ENCODE measurements at places on chromosomes 12 and 14.
A peak's percentile ranks its signal among the peaks of the same experiment; 100 is the strongest.

- H3K4me3 ChIP-seq = no peak overlapping the region
- H3K27ac ChIP-seq = no peak overlapping the region
- H3K4me1 ChIP-seq = no peaks in the 10 kb centered on the region
- no peaks in the 10 kb centered on the region for H3K36me3 ChIP-seq
These were observed 122.8 kb upstream of the PDE3A start for GRCh38 chr12:20245491-20245890.

- no peak for DNase-seq
- H3K27ac ChIP-seq = no peak overlapping the region
- H3K27me3 ChIP-seq = no peaks in the 10 kb centered on the region
- H3K4me3 ChIP-seq = no peak overlapping the region
These were observed 56.5 kb downstream of the KDM2B start for GRCh38 chr12:121524196-121524916.

DNA sequence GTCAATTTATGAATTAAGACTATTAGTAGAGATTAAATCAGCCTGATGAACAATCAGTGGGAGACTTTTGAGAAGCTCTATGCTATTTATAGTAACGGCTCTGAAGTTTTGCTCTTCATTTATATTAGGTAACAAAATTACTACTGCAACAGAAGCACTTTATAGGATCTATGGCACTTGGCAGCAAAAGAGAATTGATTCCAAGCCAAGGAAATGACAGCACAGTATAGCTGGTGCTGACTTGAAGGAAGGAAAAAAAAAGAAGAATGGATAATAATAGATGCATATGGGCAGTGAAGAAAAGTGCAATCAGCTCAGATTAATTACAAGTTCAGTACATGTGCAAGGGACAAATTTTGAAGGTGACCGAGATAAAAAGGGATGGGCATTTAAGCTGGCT lies 228.2 kb upstream of the PPFIA2 start:
- no peak overlapping the region for H3K4me3 ChIP-seq
- no peak for DNase-seq
- no peaks in the 10 kb centered on the region for H3K36me3 ChIP-seq
- no peak overlapping the region for H3K27ac ChIP-seq
- H3K27me3 ChIP-seq = no peaks in the 10 kb centered on the region
- no peaks in the 10 kb centered on the region for H3K4me1 ChIP-seq

DNA sequence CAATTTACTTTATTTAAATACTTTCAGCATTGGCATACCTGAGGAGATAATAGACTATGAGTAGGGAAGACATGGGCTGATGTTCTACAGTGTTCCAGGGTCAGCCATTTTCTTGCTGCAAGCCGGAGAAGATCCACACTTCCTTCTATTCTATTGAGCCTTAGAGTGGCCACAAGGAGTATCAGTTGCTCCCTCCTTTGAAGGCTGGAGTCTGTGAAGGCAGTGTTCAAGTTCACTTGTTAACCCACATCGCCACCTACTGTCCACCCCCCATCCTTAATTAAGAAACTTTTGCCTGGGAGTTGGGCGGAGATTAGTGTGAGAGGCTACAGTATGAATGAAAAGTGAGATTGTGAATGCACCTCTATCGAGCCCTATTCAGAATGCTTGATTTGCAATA lies 666.6 kb downstream of the NRXN3 start:
- no peaks in the 10 kb centered on the region for H3K4me1 ChIP-seq
- DNase-seq = no peak
- H3K4me3 ChIP-seq = no peak overlapping the region
- no peak overlapping the region for H3K27ac ChIP-seq
- H3K27me3 ChIP-seq = no peaks in the 10 kb centered on the region

DNA sequence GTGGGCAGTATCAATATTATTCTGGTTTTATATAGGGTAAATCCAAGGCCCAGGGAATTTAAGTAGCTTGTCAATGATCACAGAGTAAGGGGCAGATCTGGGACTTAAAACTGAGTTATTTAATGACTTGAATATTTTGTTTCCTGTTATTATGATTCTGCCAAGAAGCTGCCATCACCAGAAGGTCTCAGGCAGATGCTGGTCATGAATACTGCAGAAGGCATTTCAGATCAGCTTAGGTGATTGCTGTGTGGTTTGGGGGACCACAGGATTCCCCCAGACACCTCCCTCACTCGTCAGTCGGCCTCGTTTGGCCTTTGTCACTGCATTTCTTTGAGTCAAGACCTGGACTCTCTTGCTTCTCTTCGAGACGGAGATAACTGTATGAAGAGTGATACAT lies 47.7 kb upstream of the EVL start:
- H3K27me3 ChIP-seq = no peaks in the 10 kb centered on the region
- H3K4me1 ChIP-seq = peaks cover 8% of the 10 kb centered on the region
- no peak overlapping the region for H3K27ac ChIP-seq
- no peak overlapping the region for H3K4me3 ChIP-seq
- DNase-seq = no peak

- peaks cover 2% of the 10 kb centered on the region for H3K4me1 ChIP-seq
- H3K4me3 ChIP-seq = no peak overlapping the region
- no peak for DNase-seq
- no peak overlapping the region for H3K27ac ChIP-seq
These were observed 58.8 kb upstream of the ISM2 start for GRCh38 chr14:77557391-77557790.

DNA sequence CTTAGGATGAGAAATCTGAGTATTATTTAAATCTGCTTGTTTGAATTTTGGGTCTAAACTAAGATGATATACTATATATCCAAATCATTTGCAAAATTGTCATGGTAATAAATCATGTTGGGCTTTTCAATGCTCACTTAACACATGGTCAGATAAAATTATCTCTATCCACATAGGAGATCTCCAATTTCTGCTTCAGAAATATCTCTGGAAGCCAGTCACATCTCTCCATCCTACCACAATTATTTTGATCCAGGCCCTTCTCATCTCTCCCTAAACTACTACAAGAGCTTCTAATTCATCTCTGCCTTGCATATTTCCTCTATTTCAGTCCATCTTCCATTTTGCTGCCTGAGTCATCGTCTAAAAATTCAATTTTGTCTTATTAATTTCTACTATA lies 3.8 kb downstream of the DCN start:
- H3K27me3 ChIP-seq = no peaks in the 10 kb centered on the region
- peak overlapping the region; percentile 89 for H3K27ac ChIP-seq
- H3K4me3 ChIP-seq = peak overlapping the region; percentile 50
- no peaks in the 10 kb centered on the region for H3K4me1 ChIP-seq
- no peak for DNase-seq

DNA sequence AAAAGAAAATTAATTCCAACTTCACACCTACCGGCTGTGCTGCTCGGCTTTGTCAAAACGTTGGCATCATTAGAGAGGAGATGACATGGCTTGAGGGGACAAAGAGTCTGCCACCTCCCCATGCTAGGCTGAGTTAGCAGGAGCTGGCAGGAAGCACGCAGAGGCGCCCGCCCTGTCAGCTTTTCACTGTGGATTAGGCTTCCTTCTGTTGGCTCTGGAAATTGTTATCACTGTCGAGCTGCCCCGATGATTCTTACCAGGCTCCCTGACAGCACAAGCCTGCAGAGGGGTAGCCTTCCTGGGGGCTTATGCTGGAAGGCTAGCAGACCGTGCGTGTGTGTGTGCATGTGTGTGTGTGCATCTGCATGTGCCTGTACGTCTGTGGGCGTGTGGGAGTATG lies 490.9 kb upstream of the TBX3 start:
- no peaks in the 10 kb centered on the region for H3K36me3 ChIP-seq
- H3K4me3 ChIP-seq = no peak overlapping the region

GRCh38 chr14:22928237-22929103 lies 706 bp downstream of the PRMT5 start:
- peak overlapping the region; percentile 73 for H3K4me3 ChIP-seq
- H3K27me3 ChIP-seq = no peaks in the 10 kb centered on the region
- peaks cover 3% of the 10 kb centered on the region for H3K4me1 ChIP-seq
- peak overlapping the region; percentile 70 for H3K27ac ChIP-seq
- no peaks in the 10 kb centered on the region for H3K36me3 ChIP-seq

DNA sequence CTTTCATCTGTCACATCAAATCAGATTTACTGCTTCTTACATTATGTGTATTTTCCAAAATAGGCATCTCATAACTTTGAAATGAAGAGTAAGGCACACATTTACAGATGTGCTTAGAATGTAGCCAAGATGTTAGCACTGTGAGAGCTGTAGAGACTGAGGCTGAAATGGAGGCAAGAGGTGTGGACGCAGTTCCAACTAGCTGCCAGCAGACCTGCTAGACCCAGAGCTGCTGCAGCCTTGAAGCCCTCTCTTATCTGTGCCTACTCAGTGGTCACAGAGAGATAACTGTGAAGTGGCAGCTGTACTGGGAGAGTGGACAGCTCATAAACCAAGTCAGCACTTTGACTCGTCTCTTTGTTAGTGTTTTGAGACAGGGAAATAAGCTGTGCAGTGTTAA lies 470.9 kb downstream of the CCER1 start:
- no peak for DNase-seq
- H3K4me3 ChIP-seq = no peak overlapping the region
- H3K27ac ChIP-seq = no peak overlapping the region
- no peaks in the 10 kb centered on the region for H3K4me1 ChIP-seq

GRCh38 chr14:23645812-23646647 lies 9.9 kb downstream of the DHRS2 start:
- H3K4me1 ChIP-seq = peaks cover 10% of the 10 kb centered on the region
- H3K27ac ChIP-seq = no peak overlapping the region
- H3K36me3 ChIP-seq = no peaks in the 10 kb centered on the region
- no peak for DNase-seq
- H3K27me3 ChIP-seq = no peaks in the 10 kb centered on the region

- H3K36me3 ChIP-seq = no peaks in the 10 kb centered on the region
- no peak overlapping the region for H3K27ac ChIP-seq
- no peak overlapping the region for H3K4me3 ChIP-seq
- DNase-seq = no peak
These were observed 27.9 kb downstream of the HNRNPC start for GRCh38 chr14:21241218-21241819.

- H3K27ac ChIP-seq = no peak overlapping the region
- no peaks in the 10 kb centered on the region for H3K27me3 ChIP-seq
- H3K4me3 ChIP-seq = no peak overlapping the region
These were observed 201.3 kb upstream of the OR4E1 start for GRCh38 chr14:21874946-21875345.

DNA sequence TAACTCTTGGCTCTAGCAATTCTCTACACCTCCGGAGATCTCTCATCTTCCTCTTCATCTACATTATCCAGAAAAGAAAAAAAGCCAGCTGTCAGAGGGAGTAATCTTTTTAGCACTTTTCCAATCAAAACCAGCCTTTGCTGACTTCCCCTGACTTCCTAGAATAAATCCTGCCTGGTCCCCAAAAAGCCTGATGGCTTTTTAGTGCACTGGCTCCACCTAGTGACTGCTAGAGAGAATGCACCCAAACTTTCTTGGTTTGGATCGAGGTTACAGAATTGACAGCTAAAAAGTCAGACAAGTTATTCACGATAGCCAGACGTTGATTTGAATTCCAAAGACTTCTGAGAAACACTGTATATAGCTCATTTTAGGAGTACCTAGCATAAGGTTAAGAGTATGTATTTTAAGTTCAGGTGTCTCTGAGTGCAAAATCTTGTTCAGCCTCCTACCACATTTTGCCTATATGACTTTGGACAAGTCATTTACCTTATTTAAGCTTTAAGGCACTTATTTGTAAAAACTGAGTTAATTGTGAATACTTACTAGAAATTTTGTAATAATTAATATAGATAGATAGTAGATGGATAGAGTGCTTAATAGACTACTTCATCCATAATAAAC lies 185.7 kb upstream of the GRIN2B start:
- no peak overlapping the region for H3K27ac ChIP-seq
- no peak overlapping the region for H3K4me3 ChIP-seq
- H3K36me3 ChIP-seq = no peaks in the 10 kb centered on the region
- DNase-seq = no peak

- no peak overlapping the region for H3K27ac ChIP-seq
- no peaks in the 10 kb centered on the region for H3K4me1 ChIP-seq
- no peak overlapping the region for H3K4me3 ChIP-seq
- no peaks in the 10 kb centered on the region for H3K36me3 ChIP-seq
- no peak for DNase-seq
These were observed 163.2 kb downstream of the RPL10L start for GRCh38 chr14:46488374-46488773.

DNA sequence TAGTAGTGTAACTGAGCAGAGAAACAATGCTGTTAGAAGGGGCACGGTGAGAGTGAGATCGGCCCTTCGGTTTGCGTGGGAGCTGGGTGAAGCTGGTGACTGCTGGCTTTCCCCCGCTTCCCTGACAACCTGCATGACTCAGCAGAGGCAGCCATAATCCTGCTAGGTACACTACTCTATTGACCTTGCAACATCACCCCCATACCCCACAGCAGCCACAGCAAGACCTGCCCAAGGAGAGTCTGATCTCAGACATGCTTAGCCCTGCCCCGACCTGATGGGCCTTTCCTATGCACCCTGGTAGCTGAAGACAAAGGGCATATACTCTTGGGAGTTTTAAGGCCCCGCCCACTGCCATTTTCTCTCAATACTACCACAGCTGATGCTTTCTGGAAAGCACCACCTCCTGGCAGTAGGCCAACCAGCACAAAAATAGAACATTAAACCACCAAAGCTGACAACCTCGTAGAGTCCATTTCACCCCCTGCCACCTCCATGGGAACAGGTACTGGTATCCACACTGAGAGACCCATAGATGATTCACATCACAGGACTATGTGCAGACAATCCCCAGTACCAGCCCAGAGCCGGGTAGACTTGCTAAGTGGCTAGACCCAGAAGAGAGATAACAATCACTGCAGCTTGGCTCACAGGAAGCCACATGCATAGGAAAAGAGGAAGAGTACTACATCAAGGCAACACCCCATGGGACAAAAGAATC lies 75.9 kb upstream of the RGS6 start:
- no peaks in the 10 kb centered on the region for H3K4me1 ChIP-seq
- DNase-seq = no peak
- H3K36me3 ChIP-seq = no peaks in the 10 kb centered on the region

Measured in ovary (tissue), 10 donors.